Gastroesophageal sphincter (tissue), 4 donors: ENCODE measurements at places on chromosomes 16 and 17.

DNA sequence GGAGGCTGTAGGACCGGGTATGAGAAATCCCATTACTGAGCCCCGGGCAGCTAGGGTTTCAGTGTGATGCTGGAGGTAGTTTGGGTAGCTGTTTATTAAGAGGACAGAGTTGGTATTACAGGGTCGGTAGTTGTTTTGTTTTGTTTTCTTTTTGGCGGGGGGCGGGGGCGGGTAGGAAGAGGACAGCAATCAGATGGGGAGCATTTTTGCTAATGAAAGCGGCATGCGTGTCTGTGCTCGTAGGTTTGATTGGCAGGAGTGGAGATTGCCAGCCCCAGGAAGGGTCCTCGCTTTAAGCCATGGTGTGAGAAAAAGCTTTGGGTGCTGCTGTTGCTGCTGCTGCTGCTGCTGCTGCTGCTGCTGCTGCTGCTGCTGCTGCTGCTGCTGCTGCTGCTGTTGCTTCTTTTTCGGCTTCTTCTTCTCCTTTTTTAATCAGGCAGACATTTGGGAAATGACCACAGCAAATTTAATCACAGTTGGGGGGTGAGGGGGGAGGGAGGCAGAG lies 498.5 kb upstream of the ZFHX3 start:
- no peak for ATAC-seq

GRCh38 chr17:19312406-19312805 lies 50.1 kb downstream of the B9D1 start:
- no peak for ATAC-seq

DNA sequence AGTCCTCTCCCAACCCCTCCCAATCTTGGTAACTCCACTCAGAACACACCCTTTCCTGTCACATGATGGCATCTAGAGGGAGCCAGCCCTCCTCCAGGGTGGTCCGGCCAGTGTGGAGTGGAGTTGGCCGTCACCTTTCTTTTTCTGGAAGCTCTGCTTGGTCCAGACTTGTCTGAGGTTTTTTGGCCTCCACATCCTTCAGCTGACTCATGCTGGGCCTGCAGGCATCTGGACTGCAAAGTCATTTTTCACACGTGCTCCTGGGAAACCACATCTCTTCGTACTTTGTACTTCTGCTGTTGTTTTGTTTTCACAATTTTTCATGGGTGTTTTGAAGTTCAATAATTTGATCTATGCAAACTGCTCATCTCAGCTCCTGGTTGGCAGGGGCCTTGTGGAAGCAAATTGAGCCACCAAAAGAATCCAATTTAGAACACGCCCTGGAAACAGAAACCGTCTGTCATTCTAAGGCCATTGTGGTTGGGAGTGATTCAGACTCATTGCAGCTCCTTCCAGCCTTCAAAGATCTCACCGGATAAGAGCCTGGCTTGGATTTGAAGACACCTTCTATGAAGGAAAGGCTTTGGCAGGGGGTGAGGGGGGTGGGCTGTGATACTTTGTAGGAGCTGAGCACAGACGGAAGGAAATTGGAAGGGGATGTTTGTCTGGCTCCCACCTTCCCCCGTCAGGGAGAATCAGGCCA lies 42.4 kb upstream of the NF1 start:
- peak; percentile 94 for ATAC-seq

DNA sequence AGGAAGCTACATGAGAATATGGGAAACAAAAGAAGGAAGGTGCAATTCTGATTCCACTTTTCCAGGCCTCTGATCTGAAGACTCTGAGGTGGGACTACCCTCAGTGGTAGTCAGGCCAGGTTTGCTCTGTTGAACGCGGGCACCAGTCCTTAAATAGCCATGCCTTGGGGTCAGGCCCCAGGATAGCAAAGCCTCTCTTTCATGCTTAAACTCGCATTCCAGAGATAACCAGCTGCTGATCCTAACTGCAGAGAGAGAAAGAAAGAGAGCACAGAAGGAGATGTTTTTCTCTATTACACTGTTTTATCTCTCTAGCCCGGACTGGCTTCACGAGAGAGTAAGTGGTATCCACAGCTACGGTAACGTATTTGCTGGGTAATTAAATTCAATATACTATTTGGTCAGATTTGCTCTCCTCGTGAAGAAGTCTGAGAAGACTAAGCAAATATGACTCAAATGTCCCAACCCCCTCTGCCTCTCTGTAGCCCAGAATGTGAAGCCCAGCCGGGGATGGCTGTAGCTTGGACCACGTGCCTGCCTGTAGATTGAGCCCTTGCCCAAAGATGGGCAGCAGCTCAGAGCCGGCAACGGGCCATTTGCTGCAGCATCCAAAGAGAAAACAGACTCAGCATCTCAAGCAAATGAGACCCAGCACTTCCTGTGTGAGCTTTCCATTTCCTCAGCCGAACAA lies 122.2 kb downstream of the SMG6 start:
- peak; percentile 84 for ATAC-seq

GRCh38 chr17:78132767-78133178 lies 2.2 kb downstream of the TMC8 start:
- no peak for ATAC-seq

DNA sequence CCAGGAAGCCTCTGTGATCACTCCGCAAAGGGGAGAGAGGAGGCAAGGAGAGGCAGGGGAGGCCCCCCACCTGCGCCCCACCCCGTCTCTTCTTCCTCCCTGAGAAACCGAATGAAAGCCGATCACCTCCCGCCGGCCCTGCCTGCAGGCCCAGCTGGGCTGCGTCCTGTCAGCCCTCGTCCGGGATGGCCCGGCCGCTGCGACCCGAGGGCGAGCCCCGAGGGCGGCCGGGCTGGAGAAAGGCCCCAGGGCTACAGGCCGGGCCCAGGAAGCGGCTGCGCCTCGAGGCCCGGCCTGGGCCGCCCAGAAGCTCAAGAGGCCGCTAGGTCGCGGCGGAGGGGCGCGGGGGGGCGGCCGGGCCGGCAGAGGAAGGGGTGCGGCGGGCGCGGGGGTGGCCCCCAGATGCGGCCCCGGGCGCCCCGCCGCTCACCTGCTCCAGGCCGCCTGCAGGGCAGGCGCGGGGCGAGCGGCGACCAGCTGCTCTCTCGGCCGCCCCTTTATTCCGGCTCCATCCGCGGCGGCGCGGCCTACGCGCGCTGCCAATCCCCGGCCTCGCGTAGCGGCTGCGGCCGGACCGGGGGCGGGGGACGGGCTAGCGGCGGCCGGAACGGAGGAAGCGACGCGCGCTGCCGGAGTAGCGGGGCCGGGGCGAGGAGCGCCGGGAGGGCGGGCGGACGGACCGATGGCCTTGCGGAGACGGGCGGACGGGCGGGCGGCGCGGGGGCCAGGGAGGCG lies at the start of gene ZNF319:
Gene ZNF319 (minus strand): TSS at position 702 of the 735 bp plus-strand sequence. CDS start 2,407 bp downstream, outside the sequence.
- ATAC-seq: peak; percentile 19
